Stimulated activated CD8-positive, alpha-beta memory T cell treated with anti-CD3 and anti-CD28 coated beads, Interleukin-4, amount 100 ng/mL, for 4 hours (primary cell): ENCODE measurements at places on chromosomes 6 and 20.

GRCh38 chr6:86192123-86192522 lies 549.4 kb upstream of the SYNCRIP start:
- DNase-seq: no peak

DNA sequence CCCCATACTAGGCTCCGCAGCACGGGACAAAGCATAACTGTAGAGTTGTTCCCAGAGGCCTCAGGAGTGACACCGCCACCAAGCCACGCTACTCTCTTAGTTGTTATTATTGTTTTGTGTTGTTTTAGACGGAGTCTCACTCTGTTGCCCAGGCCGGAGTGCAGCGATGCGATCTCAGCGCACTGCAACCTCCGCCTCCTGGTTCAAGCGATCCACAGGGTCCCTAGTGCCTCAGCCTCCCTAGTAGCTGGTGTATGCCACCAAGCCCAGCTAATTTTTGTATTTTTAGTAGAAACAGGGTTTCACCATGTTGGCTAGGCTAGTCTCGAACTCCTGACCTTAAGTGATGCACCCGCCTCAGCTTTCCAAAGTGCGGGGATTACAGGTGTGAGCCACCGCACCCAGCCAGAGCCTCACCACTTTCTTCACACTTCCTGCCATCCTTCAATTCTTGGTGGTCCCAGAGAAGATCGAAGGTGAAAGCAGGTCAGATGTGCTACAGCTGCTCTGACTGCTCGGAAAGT lies 11.8 kb downstream of the RPL7L1 start:
- DNase-seq: no peak

- no peak for DNase-seq
Measured at GRCh38 chr6:111703723-111704122, 98.0 kb upstream of the TRAF3IP2 start.

- no peak for DNase-seq
Measured at GRCh38 chr20:35952480-35953386, 1.6 kb downstream of the SCAND1 start.

DNA sequence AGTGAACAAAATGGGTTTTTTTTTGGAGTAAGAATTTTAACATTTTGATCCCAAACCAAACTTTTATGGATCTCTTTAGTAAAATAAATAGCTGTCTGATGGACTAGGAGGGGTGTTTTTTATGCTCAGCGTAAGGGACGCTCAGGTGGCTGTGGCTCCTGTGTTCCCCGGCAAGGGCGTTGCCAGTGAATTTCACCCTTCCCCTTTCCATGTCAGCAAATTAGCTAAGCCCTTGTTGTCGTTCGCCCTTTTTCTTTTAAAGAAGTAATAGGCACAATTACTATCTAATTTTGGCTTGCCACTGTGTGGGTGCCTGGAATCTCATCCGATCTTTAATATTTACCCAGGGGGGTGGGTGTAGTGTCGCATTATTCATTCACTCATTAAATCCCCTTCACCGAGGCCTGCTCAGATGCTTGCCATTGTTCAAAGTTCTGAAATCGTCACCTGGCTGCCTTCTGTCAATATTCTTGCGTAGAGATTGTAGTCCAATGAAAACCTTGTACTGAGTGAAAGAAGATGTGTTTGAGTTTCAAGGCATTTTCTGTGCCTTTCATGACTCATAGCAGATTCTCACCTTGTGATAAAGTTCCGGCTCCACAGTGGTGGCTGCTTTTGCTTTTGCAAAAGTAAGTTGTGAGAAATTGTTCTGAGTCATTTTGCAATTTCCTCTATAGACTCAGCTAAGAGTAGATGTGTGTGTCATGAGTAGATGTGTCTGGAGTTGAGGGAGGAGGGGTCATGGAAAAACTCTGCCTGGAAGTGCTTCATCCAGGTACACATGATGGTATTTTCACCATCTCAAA lies 40.0 kb upstream of the CLDN20 start:
- DNase-seq: peak; percentile 5

DNA sequence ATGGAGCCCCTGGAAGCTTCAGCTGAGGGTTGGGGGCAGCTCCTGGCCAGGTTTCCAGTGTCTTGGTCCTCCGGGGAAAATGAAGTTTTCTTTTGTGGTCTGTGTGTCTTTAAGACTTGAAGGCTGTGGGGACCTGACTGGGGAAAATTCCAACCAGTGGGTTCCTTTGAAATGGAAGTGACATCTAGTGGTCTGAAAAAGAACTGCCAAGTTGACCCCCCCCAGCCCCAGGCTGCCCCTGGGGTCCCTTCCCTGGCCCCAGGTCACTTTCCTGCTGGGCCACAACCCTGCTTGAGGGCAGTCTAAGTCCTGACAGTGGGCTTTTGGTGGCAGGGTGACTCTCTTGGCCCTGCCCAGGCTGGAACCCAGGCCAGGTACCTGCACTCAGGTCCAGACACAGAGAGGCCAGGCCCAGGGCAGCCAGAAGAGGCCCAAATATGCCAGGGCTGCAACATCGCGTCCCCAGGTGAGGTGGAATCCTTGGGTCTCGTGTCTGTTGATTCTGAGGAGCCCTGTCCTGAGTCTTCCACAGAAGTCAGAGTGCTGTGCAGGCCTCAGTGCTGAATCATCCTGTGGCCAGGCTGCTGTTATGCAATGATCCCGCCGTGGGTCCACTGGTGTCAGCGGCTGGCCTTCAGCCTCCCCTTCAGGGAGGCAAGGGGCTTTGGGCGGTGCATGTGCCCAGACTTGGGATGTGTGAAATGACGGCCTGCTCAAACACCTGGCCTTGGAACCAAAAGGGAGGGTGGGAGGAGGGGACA lies 68.4 kb downstream of the VEGFA start:
- no peak for DNase-seq

GRCh38 chr20:20079102-20079784 lies 26.9 kb downstream of the CFAP61 start:
- no peak for DNase-seq

DNA sequence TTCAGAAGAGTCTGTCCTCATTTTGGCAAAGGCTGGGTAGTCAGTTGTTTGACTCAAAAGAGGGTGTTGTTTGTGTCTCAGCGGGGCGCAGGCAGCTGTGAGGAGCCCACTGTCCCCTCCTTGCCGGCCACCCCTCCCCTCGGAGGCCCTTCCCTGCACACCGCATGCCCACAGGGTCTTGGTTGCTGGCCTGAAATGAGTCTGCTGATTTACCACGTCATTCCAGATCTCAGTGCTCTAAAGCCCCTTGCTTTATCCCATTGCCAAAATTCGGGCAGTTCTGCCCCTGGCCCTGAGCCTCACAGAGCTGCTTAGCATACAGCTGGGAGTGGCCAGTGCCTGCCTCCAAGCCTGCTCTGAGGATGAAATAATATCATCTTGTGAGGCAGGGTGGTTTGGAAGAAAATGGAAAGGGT lies 220.7 kb downstream of the UST start:
- DNase-seq: no peak

GRCh38 chr6:110814102-110815014 lies 911 bp downstream of the CDK19 start:
- no peak for DNase-seq

- no peak for DNase-seq
Measured at GRCh38 chr6:144310765-144311164, 25.6 kb downstream of the UTRN start.
